Cerebellar nuclear complex (tissue), 1 donor: ENCODE measurements at places on chromosomes 6 and 20.

- DNase-seq = peak; percentile 36
Observed at GRCh38 chr6:105991561-105992314, 94.4 kb upstream of the PRDM1 start.

- no peak for DNase-seq
Observed at GRCh38 chr6:154542747-154543146, 32.3 kb upstream of the CNKSR3 start.

DNA sequence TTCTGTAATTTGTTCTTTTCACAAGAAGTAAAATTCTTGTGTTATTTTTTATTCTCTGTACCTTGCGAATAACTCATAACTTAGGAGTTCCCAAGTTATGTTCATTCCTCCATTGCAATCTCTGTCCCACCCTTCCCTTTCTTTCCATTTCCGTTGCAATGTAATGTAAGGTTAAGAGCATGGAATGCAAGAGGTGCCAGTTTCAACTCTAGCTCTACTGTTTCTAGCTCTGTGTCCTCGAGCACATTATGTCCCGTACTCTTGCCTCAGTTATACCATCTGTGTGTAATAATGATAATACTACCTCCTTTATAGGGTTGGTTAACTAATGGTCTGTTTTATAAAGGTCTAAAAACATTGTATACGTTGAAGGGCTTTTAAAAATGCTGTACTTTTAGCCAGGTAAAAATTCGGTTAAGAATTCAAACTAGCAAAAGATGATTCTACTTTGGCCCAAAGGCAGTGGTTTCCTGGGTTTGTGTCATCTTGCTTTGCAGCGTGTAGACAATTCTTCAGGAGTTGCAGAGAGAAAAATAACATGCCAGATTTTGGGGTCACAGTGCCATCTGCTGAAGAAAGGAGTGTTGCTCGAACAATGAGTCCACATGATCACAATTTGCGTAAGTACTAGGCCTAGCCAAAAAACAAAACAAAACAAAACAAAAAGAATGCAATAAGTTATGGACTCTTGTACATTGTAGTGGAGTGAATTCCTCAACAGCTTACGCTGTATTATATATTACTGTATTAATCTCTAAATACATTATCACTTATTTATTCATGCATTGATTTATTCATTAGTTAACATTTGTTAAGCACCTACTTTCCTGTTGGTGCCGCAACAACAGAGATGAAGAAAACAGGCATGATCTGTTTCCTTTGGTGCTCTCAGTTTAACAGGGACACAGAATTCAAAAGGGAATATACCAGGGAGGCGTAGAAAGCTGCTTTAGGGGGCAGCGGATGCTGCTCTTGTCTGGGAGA is 10.0 kb upstream of the PFDN4 start:
- no peak for DNase-seq

GRCh38 chr6:168231393-168231957 is 88.1 kb downstream of the DACT2 start:
- no peak for DNase-seq

- DNase-seq = no peak
Observed at GRCh38 chr6:32109114-32109764, at the start of gene TNXB. TNXB (minus strand) TSS chr6:32109338; CDS start chr6:32098198, 11,140 bp downstream.

GRCh38 chr6:93849857-93850256 is 430.5 kb upstream of the EPHA7 start:
- no peak for DNase-seq

GRCh38 chr6:13998356-13998755 is 73.6 kb downstream of the RNF182 start:
- no peak for DNase-seq

GRCh38 chr6:3052481-3053230 is 15.6 kb upstream of the RIPK1 start:
- no peak for DNase-seq

GRCh38 chr20:9503526-9504245 is 10.7 kb upstream of the LAMP5 start:
- DNase-seq = no peak

DNA sequence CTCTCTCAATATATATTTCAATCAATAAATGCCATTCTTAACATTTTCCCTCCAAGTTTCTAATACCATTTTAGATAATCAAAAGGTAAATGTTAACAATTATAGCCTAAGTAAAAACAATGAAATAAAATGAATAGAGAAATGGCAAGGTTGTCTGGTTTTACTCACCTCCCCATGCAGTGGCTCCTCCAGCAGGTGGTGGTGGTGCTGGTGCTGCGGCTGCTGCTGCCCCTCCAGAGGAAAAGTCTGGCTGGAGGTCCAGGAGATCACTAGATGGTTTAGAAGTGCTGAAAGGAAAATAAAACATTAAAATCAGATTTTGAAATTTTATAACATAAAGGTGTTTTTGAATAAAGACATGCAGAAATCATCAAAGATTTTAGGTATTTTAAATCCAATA is 93.2 kb downstream of the PRSS35 start:
- DNase-seq = no peak

GRCh38 chr6:79225717-79226599 is 8.5 kb downstream of the HMGN3 start:
- DNase-seq = no peak

DNA sequence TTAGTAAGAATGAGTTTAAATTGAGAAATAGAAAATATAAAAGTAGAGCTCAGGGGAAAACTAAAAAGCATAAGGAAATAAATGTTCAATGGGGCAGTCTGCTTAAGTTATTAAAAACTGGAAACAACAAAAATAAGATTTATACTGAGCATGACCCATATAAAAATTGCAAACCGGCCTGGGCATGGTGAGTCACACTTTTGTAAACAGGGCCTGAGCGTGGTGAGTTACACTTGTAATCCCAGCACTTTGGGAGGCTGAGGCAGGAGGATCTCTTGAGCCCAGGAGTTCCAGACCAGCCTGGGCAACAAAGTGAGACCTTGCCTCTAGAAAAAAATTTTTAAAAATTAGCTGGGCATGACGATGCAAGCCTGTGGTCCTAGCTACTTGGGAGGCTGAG is 74.6 kb downstream of the TMEM244 start:
- no peak for DNase-seq

GRCh38 chr6:138655828-138656227 is 117.7 kb upstream of the CCDC28A start:
- DNase-seq = no peak

DNA sequence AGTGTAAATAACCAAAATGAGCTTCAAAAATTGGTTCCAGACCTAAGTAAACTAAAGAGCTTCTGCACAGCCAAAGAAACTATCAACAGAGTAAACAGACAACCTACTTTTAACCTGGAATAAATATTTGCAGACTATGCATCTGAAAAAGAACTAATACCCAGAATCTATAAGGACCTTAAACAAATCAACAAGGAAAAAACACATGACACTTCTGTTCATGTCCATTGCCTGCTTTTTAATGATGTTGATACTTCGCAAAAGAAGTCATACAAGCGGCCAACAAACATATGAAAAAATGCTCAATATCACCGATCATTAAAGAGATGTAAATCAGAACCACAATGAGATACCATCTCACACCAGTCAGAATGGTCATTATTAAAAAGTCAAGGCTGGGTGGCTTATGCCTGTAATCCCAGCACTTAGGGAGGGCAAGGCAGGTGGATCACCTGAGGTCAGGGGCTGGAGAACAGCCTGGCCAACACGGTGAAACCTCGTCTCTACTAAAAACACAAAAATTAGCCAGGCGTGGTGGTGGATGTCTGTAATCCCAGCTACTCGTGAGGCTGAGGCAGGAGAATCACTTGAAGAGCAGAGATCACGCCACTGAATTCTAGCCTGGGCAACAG is 42.5 kb upstream of the DST start:
- no peak for DNase-seq

- DNase-seq = no peak
Observed at GRCh38 chr20:62772990-62773844, 23.1 kb upstream of the MRGBP start.

DNA sequence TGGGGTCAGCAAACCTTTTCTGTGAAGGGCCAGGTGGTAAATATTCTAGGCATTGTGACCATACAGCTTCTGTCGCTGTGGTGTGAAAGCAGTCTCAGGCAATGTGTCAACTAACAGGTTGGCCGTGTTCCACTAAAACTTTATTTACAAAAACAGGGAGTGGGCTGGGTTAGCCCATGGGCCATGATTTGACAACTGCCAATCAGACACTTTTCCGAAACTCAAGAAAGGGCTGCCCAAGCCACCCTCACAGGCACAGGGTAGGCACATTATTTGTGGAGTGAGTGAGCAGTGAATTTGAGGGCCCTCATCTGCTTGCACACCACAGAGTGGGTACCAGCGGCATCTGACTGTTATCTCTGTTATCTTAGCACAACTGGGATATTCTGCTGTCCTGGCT is 290.3 kb downstream of the TAF4 start:
- no peak for DNase-seq

DNA sequence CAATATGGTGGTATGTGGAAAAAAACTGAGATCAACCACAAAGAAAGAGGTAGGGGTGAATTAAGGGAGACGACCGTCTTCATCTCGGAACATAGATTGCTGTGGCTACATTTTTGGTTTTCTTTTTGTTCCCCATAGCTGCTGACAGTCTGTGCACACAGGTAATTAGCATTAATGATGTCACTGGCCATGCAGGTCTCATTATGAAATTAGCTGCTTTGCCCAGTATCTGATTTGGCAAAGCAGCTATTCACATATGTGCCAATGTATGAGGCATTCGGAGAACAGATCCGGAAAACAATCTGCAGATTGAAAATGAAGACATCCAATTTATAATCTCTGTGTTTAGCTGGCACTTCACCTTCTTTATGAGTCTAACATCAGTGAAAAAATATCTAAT is 13.1 kb downstream of the NOX3 start:
- DNase-seq = no peak

- DNase-seq = peak; percentile 36
Observed at GRCh38 chr6:152634773-152635172, 2.4 kb downstream of the SYNE1 start.

GRCh38 chr6:7004581-7005297 is 103.0 kb upstream of the RREB1 start:
- no peak for DNase-seq

GRCh38 chr6:160367798-160368547 is 19.8 kb downstream of the SLC22A3 start:
- no peak for DNase-seq

DNA sequence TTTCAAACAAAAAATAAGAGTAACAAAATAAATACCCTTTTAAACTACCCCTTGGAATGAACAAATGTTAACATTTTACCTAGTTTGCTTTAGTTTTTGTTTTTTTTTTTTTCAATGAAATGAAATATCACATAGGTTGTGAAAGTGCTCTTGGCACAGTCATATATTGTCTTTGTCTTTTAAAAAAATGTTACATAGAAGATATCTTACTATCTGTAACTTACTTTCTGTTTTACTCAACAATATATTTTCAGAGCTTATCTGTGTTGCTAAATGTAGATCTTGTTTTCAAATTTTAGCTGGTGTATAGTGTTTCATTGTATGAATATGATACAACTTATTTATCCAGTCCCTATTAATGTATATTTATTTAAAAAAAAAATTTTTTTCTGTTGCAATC is 8.6 kb downstream of the CEP57L1 start:
- no peak for DNase-seq

DNA sequence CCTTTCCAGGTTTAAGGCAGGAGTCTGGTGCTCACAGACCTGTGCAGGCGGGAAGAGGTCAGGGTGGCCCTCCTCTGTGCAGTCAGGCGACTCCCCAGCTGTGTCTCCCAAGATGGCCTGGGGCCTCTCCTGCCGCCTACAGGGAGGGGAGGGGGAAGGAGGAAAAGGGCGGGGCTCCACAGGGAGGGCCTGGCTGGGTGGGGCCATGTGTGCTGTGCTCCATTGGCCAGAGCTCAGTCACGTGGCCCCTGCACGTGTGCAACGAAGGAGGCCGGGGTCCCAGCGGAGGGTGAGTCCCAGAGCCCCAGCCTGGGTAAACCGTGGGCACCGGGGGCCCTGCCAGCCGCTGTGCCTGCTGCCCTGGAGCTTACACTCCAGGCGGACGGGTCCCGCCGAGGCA is 211.6 kb downstream of the ZDHHC14 start:
- no peak for DNase-seq

GRCh38 chr20:23449421-23449820 is 3.3 kb downstream of the CST11 start:
- no peak for DNase-seq

DNA sequence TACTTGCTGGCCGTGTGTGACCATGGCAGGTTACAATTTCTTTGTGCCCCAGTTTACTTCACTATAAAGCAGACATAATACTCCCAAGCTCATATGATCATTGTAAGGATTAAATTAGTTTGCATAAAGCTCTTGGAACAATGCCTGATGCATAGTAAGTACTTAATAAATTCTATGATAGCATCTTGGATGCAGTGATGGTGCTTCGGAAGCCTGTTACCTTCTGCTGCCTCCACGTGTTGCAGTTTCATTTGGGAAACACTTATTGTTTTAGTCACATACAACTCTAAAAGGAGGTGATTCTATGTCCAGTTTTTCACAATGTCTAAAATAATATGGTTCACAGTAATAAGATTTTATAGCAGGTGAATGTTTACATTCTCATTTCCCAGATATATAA is 343.9 kb downstream of the NRN1 start:
- DNase-seq = no peak

DNA sequence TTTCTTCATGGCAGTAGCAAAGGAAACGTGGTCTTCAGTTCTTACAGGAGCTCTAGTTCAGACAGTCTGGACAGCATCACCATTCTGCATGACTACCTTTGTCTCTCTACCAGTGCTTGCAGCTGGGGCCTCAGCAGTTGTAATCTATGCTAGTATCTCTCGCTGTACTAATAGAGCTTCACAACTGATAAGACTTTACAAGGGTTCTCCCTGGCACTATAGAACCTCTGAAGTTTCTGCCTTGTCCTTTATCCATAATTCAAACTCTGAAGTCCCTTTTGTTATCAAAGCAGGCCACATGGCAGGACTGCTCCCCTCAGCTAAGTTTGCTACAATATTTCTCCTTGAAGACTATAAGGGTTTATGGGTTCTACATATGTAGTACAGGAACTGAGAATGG is 842.1 kb upstream of the ADGRB3 start:
- DNase-seq = no peak
